ENCODE measurements at places on chromosomes 16 and 17.

DNA sequence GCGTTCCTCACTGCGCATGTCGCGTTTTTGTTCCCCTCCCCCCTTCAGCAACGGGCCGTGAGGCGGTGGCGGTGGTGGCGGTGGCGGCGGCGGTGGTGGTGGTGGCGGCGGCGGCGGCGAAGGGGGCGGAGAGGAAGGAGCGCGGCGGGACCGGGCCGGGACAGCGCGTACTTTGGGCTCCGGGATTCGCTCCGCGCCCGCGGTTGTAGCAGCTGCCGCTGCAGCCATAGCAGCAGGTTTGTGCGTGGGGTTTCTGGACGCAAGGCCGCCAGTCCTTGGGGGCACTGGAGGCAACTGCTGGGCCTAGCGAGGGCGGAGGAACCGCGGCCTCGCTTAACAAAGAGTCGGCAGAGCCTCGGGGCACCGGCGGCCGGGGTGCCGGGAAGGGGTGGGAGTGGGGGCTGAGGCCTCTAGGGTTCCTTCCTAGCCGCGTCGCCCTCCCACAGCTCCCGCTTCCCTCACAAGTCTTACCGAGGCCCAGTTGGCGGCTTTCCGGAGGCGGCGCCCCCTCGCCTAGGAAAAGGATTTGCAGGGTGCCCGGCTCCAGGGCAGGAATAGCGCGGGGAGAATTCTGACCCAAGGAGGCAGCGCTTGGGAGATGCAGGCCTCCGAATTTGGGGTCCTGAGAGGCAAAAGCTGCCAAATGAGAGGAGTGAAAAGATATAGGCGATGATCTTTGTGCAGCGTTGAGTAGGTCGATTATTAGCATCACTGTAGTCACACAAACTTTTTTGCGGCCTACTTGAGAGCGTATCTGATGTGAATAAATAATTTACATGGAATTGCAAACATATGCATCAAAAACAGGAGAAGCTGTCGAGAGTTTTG lies at the start of gene DDX42:
Gene DDX42, plus strand, starts transcription at position 30 of the 828 bp plus-strand sequence. CDS start 12,880 bp downstream, outside the sequence.
- H3K36me3 ChIP-seq = peaks cover 20% of the 10 kb centered on the region
- peak within 1 kb of the TSS; percentile 100 for H3K27ac ChIP-seq
- no peaks in the 10 kb centered on the region for H3K27me3 ChIP-seq
- DNase-seq = peak; percentile 91

GRCh38 chr16:14263011-14263410 lies 191.9 kb downstream of the MRTFB start:
- no peak overlapping the region for H3K27ac ChIP-seq
- no peak overlapping the region for H3K4me3 ChIP-seq
- H3K4me1 ChIP-seq = no peaks in the 10 kb centered on the region
- H3K36me3 ChIP-seq = peaks cover 65% of the 10 kb centered on the region

DNA sequence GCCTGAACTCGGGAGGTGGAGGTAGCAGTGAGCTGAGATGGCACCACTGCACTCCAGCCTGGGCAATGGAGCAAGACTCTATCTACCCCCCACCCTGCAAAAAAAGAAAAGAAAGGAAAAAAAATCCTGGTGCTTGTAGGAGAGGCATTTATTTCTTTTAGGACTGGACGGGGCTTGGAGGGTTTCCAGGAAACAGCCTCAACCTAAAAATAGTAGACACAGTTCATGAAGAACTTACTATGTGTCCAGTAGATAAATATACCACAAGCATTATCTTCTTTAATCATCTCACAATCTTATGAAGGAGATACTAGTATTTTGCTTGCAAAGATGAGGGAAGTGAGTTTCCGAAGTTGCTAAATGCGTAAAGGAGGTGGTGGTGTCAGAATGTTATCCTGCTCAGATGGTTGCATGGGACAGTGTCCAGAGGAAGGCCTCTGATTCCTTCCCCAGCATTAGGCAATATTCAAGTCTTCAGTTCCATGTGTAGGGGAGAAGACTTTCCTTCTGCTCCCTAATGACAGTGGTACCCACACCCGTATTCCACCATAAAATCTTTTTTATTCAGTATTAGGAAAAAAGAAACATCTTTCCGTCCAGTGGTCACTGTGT lies 263.2 kb downstream of the WWOX start:
- H3K4me1 ChIP-seq = no peaks in the 10 kb centered on the region
- no peak for DNase-seq
- no peaks in the 10 kb centered on the region for H3K36me3 ChIP-seq

DNA sequence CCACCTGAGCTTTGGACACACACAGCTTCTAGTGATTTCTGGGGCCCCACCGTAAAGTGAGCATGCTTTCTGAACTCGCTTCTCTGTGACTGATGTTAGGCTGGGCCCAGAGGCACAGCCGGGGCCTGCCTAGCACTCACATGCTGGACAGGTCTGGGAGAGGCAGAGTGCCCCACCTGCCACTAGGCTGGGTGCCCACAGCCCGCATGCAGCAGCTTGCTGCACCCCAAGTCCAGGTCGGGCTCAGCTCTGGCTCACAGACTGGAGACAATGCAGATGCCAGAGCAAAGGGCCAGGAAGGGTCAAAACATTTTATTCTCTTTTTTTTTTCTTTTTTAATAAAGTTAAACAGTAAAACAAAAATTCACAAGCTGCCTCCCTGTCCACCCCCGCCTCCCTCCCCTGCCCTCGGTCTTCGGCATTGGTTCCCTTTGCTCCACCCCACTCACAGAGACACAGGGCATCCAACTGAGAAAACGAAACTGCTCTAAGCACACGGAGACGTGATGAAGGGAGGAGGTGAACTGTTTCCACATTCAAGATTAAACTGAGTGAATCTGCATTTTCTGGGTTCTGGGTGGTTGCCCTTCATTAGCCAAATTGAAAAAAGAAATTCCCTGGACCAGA lies 9.7 kb downstream of the CNP start:
- peaks cover 62% of the 10 kb centered on the region for H3K36me3 ChIP-seq
- no peak overlapping the region for H3K27ac ChIP-seq
- no peaks in the 10 kb centered on the region for H3K4me1 ChIP-seq

DNA sequence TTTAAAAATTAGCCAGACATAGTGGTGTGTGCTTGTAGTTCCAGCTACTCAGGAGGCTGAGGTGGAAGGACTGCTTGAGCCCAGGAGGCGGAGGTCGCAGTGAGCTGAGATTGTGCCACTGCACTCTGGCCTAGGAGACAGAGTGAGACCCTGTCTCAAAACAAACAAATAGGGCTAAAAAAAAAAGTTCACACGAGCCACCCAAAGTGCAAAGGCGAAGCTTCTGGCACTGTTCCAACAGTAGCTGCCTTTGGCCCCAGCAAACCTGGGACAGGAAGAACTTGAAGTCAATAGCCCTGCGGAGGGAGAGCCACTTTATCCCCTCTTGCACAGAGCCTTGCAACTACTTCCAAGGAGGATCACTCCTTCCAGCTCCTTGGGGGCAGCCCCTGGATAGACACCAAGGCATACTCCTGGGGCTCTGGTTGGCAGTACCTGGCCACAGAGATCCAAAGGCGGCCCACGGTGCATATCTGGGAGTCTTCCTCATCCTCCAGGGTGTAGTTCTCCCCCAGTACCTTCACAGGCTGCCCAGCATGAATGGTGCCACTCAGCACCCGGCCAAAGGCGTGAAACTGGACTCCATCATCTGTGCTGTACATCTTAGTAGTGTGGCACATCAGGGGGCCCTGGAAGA lies 14.7 kb downstream of the HIGD1B start:
- H3K36me3 ChIP-seq = peaks cover 57% of the 10 kb centered on the region
- no peak overlapping the region for H3K4me3 ChIP-seq
- H3K27ac ChIP-seq = no peak overlapping the region
- no peaks in the 10 kb centered on the region for H3K4me1 ChIP-seq
- no peak for DNase-seq

DNA sequence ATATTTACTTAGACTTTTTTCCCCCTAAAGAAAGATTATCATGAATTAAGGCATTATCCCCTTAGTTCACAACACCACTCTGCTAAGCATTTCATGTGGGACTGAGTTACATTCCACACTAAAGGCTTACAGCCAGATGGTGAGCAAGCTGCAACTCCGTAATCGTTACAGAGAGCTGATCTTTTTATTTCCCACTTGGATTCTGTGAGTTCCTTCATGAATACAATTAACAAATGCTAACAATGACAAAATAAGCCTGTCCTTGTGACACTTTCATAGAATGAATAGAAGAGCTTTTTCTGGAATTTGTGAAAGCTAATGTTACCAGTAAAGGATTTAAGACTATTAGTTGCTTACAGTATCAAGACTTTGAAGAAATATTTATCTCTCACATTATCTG lies 8.7 kb downstream of the OGFOD1 start:
- H3K27me3 ChIP-seq = no peaks in the 10 kb centered on the region
- no peaks in the 10 kb centered on the region for H3K4me1 ChIP-seq
- no peak overlapping the region for H3K4me3 ChIP-seq
- no peak overlapping the region for H3K27ac ChIP-seq

- DNase-seq = no peak
- H3K4me3 ChIP-seq = no peak overlapping the region
- peaks cover 37% of the 10 kb centered on the region for H3K4me1 ChIP-seq
- no peaks in the 10 kb centered on the region for H3K36me3 ChIP-seq
- no peaks in the 10 kb centered on the region for H3K27me3 ChIP-seq
Observed at GRCh38 chr17:67449065-67449464, 72.0 kb downstream of the PITPNC1 start.

DNA sequence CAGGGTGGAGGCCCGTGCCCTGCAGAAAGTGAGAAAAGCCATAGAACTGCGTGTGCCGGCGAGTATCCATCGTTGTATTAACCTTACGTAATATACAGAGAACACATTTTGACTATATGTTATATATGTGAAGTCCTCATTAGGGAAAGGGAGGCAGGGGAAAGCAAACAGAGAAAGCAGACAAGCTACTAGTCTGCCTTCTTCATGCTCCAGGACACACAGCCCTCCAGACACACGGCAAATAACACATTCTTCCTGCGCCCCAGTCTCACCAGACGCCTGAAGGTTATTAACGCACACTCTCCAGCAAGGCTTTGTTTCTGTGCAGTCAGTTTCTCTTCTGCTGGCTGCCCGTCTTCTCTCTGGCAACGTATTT lies 28.8 kb downstream of the PRDM7 start:
- peaks cover 20% of the 10 kb centered on the region for H3K27me3 ChIP-seq
- H3K4me1 ChIP-seq = peaks cover 10% of the 10 kb centered on the region
- DNase-seq = no peak
- peaks cover 9% of the 10 kb centered on the region for H3K36me3 ChIP-seq

DNA sequence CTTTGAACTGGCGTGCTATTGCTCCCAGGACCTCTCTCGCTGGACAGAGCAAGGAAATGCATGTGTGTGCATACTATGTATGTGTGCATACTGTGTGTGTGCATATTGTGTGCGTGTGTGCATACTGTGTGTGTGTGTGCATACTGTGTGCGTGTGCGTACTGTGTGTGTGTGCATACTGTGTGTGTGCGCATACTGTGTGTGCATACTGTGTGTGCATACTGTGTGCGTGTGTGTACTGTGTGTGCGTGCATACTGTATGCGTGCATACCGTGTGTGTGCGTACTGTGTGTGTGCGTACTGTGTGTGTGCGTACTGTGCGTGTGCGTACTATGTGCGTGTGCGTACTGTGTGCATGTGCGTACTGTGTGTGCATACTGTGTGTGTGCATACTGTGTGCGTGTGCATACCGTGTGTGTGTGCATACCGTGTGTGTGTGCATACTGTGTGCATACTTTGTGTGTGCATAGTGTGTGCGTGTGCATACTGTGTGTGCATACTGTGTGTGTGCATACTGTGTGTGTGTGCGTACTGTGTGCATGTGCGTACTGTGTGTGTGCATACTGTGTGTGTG lies 89.4 kb downstream of the RPTOR start:
- H3K4me3 ChIP-seq = no peak overlapping the region
- peaks cover 19% of the 10 kb centered on the region for H3K4me1 ChIP-seq
- H3K27ac ChIP-seq = no peak overlapping the region
- no peaks in the 10 kb centered on the region for H3K36me3 ChIP-seq
- DNase-seq = no peak
- H3K27me3 ChIP-seq = no peaks in the 10 kb centered on the region

- H3K27me3 ChIP-seq = peaks cover 83% of the 10 kb centered on the region
- peaks cover 2% of the 10 kb centered on the region for H3K36me3 ChIP-seq
- peaks cover 11% of the 10 kb centered on the region for H3K4me1 ChIP-seq
- H3K27ac ChIP-seq = no peak overlapping the region
- DNase-seq = peak; percentile 53
Observed at GRCh38 chr17:28384281-28385036, 13.0 kb downstream of the SARM1 start.

- H3K27ac ChIP-seq = peak overlapping the region; percentile 36
- peaks cover 2% of the 10 kb centered on the region for H3K27me3 ChIP-seq
- peaks cover 47% of the 10 kb centered on the region for H3K4me1 ChIP-seq
Observed at GRCh38 chr16:12311309-12311708, 334.8 kb downstream of the SNX29 start.

- no peaks in the 10 kb centered on the region for H3K36me3 ChIP-seq
- H3K27me3 ChIP-seq = peaks cover 26% of the 10 kb centered on the region
- no peak for DNase-seq
Observed at GRCh38 chr17:55242476-55242875, 22.3 kb upstream of the HLF start.

DNA sequence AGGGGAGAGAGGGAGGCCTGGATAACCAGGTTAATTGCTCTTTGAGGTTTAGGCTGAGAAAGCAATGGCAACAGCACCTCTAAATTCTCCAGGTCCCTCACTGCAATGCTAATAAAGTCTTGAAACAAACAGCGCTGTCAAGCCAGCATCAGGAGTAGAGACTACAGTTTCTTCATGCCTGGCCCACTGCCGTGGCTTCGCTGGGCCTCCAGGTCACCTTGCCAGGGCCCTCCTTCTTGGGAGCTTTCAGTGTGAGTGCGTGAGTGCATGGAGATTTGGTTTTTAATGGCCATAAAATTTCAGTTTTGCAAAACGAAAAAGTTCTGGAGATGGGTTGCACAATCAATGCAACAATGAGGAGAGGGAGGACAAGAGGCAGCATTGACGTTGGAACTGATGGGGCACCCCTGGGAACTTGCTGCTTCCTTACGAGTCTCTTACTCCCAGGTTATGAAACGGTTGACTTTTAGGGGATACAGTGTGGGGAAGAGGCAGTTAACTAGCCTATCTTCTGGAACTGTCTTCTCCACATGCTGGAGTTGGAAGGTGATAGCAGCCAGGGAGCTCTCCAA lies 229.4 kb downstream of the XYLT1 start:
- no peaks in the 10 kb centered on the region for H3K4me1 ChIP-seq
- no peak overlapping the region for H3K4me3 ChIP-seq
- H3K27me3 ChIP-seq = no peaks in the 10 kb centered on the region
- no peaks in the 10 kb centered on the region for H3K36me3 ChIP-seq
- no peak overlapping the region for H3K27ac ChIP-seq

Data from WTC11 (cell line).